Muscle of leg (tissue), 16 donors: ENCODE measurements at places on chromosomes 4 and X. TPM values are rescaled to one million over a fixed set of nuclear protein-coding genes. Genes with fewer than 3 reads are reported as not detected.

Gene TTC29
- total RNA-seq = 0.09 TPM

Gene UGT2B10
- not detected for total RNA-seq

GRCh38 chr4:56531823-56532222, 26.2 kb downstream of the ARL9 start:
- H3K36me3 ChIP-seq = no peaks in the 10 kb centered on the region
- no peak overlapping the region for H3K4me3 ChIP-seq
- no peak for DNase-seq

GRCh38 chr4:171629182-171629581, 184.0 kb upstream of the GALNTL6 start:
- DNase-seq = no peak
- no peaks in the 10 kb centered on the region for H3K36me3 ChIP-seq
- H3K27me3 ChIP-seq = no peaks in the 10 kb centered on the region
- H3K4me3 ChIP-seq = no peak overlapping the region

Gene GAGE12F
- not detected for total RNA-seq

Gene MAML3
- total RNA-seq = 3.0 TPM

Gene CLDN2
- 0.09 TPM for total RNA-seq

DNA sequence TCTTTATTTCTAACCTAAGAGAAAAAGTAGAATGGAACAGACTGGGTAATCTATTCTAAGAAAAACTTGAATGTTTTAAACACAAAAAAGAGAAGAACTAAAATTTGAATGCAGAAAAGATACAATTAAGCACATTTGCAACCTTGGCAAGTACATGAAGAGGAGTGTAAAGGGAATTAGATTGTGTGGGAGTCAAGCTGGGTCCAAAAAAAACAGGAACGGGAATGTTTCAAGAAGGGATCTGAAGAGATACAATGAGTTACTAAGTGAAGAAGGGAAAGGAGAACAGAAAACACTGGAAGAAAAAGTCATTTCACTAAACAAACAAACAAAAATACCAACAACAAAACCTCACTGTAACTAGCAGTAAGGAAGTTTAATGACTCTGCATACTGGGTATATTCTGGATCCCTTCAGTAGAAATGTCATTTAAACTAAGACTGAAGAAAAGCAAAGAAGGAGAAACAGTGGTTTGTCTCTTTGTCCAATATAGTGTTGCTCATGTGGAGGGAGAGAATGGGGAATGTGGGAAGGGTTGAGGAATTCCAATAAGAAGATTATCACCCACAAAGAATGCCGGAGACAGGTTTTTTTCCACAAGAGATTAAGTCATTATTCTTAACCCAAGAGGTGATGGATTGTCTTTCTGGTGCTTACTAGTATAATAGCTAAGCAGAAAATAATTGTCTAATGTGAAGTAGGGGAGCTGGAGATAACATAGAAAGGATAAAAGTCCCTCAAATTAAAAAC, 50.4 kb upstream of the PTPN13 start:
- DNase-seq = peak; percentile 33
- H3K27ac ChIP-seq = peak overlapping the region; percentile 47
- no peaks in the 10 kb centered on the region for H3K4me1 ChIP-seq

DNA sequence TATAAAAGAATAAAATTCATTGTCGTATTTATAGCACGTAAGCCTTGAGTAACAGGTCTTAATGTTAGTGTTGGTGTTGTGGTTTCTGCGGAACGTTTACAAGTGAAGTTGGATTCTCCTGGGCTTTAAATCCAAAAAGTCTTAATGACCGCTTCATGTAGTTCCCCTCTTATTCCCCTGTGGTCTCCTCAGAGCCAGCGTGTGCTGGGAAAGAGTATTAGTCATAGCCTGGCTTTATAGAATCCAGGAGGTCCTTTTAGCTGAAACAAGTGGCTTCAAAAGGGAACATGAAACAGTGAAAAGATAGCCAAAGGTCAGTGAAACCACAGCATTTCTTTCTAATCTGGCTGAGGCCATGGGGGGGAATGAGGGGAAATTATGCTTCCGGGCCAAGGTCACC, 79.1 kb downstream of the CLCN4 start:
- peaks cover 10% of the 10 kb centered on the region for H3K36me3 ChIP-seq
- H3K27ac ChIP-seq = no peak overlapping the region
- H3K4me3 ChIP-seq = no peak overlapping the region
- DNase-seq = peak; percentile 62

DNA sequence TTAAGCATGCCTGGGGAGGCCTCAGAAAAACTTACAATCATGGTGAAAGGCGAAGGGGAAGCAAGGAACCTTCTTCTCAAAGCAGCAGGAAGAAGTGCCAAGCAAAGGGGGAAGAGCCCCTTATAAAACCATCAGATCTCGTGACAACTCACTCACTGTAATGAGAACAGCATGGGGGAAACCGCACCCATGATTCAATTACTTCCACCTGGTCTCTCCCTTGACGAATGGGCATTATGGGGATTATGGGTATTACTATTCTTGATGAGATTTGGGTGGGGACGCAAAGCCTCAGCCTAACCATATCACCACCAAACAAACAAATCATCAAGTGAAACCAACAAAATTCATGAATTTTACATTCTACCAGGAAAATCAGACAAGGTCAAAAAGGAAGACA, 76.7 kb upstream of the TAB3 start:
- no peak overlapping the region for H3K4me3 ChIP-seq
- no peaks in the 10 kb centered on the region for H3K36me3 ChIP-seq
- H3K27me3 ChIP-seq = peaks cover 8% of the 10 kb centered on the region
- H3K27ac ChIP-seq = no peak overlapping the region
- H3K4me1 ChIP-seq = no peaks in the 10 kb centered on the region
- no peak for DNase-seq

DNA sequence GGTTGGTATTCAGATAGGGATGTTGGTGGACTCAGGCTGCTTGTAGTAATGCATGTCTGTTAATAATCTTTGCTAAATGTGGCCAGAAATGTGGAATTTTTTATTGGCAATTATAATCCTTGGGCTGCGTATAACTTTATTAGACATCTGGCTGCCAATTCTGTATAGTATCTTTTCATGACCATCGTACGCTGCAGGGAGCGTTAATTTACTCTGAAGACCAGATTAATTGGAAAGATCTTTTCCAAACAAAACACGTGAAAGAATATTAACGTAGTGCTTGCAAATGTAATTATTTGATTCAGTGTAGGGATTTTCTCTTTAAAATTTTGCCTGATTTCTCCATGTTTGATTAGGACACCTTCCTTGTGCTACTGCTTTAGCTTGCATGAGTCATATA, 38.8 kb upstream of the FTHL17 start:
- no peak overlapping the region for H3K27ac ChIP-seq
- no peaks in the 10 kb centered on the region for H3K4me1 ChIP-seq
- no peak for DNase-seq
- no peaks in the 10 kb centered on the region for H3K27me3 ChIP-seq

Gene LRCH2
- 4.0 TPM for total RNA-seq

Gene MAGEE2
- 0.27 TPM for total RNA-seq

DNA sequence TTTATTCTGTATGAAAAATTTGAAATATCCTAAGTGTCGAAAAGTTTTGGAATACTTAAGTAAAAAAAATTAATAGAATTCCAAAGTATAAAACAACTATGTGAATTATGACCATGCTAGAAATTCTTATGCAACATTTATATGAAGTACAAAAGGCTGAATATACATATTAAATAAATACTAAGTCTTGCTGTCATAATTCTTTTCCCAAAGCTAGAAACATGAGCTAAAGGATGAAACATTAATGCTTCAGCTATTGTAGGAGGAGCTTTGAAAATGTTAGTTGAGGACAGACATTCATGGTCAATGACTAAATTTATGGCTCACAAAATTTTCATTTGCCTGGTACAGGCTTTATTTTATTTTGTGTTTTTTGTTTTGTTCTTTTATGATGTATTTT, 207.3 kb downstream of the GABRB1 start:
- no peaks in the 10 kb centered on the region for H3K36me3 ChIP-seq
- H3K27me3 ChIP-seq = no peaks in the 10 kb centered on the region
- no peaks in the 10 kb centered on the region for H3K4me1 ChIP-seq
- H3K4me3 ChIP-seq = no peak overlapping the region
- no peak overlapping the region for H3K27ac ChIP-seq

- H3K4me1 ChIP-seq = no peaks in the 10 kb centered on the region
- DNase-seq = no peak
- no peak overlapping the region for H3K27ac ChIP-seq
- no peaks in the 10 kb centered on the region for H3K27me3 ChIP-seq
These were observed 381.2 kb downstream of the RAPGEF2 start for GRCh38 chr4:159483782-159484741.

DNA sequence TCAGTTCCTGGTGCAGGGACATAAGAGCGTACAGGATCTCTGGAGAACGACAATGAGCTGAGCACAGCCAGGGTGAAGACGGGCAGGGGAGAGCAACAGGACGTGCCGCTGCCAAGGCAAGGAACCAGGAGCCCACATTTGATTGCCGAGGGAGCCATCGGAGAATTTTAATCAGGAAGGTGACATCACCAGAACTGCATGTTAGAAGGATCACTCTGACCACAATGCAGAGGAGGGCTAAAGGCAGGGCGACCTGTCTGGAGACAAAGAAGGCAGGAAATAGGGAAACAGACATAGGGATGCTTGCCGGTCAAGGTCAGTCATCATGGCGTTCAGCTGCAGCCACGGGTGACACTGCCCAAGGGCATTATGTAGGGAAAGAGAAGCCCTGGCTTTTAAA, 81.4 kb downstream of the RBM47 start:
- H3K27ac ChIP-seq = no peak overlapping the region
- no peaks in the 10 kb centered on the region for H3K27me3 ChIP-seq
- H3K4me1 ChIP-seq = peaks cover 2% of the 10 kb centered on the region
- no peak overlapping the region for H3K4me3 ChIP-seq
- H3K36me3 ChIP-seq = no peaks in the 10 kb centered on the region
- no peak for DNase-seq

- no peaks in the 10 kb centered on the region for H3K36me3 ChIP-seq
- no peak for DNase-seq
- H3K4me3 ChIP-seq = no peak overlapping the region
- H3K4me1 ChIP-seq = no peaks in the 10 kb centered on the region
- no peak overlapping the region for H3K27ac ChIP-seq
- H3K27me3 ChIP-seq = no peaks in the 10 kb centered on the region
These were observed 15.2 kb downstream of the USP53 start for GRCh38 chr4:119227690-119228089.

- H3K4me1 ChIP-seq = no peaks in the 10 kb centered on the region
- no peaks in the 10 kb centered on the region for H3K36me3 ChIP-seq
- no peak overlapping the region for H3K27ac ChIP-seq
- DNase-seq = peak; percentile 86
These were observed 35.9 kb upstream of the CXCL8 start for GRCh38 chr4:73704314-73705055.

GRCh38 chr4:120011725-120012124, 54.9 kb downstream of the MAD2L1 start:
- no peaks in the 10 kb centered on the region for H3K36me3 ChIP-seq
- H3K27ac ChIP-seq = no peak overlapping the region
- no peaks in the 10 kb centered on the region for H3K27me3 ChIP-seq
- H3K4me3 ChIP-seq = no peak overlapping the region

- no peak overlapping the region for H3K27ac ChIP-seq
- DNase-seq = peak; percentile 69
- peaks cover 9% of the 10 kb centered on the region for H3K36me3 ChIP-seq
- H3K27me3 ChIP-seq = no peaks in the 10 kb centered on the region
These were observed 32.1 kb downstream of the ZGRF1 start for GRCh38 chr4:112604589-112604988.

GRCh38 chr4:153523164-153523796, 57.1 kb downstream of the TMEM131L start:
- no peaks in the 10 kb centered on the region for H3K36me3 ChIP-seq
- H3K4me1 ChIP-seq = peaks cover 40% of the 10 kb centered on the region
- H3K4me3 ChIP-seq = no peak overlapping the region
- peak overlapping the region; percentile 60 for H3K27ac ChIP-seq
- H3K27me3 ChIP-seq = no peaks in the 10 kb centered on the region
